Anterior cingulate cortex (tissue), 58 donors: ENCODE measurements at places on chromosomes 13 and 19.
A peak's percentile ranks its signal among the peaks of the same experiment; 100 is the strongest.

- no peak for DNase-seq
These were observed 11.8 kb downstream of the STX10 start for GRCh38 chr19:13138171-13138915.

DNA sequence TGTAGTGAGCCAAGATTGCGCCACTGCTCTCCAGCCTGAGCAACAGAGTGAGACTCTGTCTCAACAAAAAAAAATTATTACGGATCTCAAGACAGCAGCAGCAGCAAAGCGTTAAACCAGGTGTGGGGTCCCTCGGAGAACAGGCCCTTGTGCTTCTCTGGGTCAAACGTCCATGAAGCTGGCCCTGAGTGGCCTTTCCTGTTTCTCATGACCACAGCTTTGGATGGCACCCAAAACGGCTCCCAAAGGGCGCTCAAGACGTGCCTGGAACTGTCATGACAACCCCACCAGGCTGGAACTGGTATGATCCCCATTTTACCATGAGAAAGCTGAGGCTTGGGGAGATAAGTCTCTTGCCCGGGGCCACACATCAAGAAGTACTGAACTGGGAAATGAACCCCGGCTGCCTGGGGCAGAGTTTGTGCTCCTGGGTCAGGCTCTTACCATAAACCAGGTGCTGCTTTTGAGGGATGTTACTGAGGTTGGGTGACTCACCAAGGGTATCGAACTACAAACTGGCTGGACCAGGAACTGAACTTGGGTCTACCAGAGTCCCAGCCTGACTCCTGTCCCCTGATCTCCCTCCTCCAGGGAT, 11.6 kb upstream of the SAMD1 start:
- DNase-seq: no peak

- DNase-seq: no peak
These were observed 10.8 kb downstream of the PRODH2 start for GRCh38 chr19:35801828-35802227.

DNA sequence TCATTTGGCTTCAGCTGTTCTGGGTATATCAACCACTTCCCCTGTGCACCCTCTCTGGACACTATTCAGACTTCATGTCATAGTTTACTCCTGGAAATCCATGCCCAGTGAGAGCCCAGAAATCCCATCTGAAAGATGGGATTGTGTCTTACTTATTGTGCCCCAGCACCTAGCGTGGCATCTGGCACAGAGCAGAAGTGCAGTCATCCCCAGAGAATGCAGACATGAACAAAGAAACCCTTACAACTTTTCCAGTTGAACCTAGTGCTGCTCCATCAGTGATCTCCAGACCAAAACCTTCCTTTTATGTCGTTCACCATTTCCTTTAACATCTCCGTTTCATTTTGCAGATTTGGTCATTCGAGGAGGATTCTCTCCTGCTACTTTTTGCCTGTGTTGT, 60.6 kb downstream of the MBNL2 start:
- DNase-seq: no peak

DNA sequence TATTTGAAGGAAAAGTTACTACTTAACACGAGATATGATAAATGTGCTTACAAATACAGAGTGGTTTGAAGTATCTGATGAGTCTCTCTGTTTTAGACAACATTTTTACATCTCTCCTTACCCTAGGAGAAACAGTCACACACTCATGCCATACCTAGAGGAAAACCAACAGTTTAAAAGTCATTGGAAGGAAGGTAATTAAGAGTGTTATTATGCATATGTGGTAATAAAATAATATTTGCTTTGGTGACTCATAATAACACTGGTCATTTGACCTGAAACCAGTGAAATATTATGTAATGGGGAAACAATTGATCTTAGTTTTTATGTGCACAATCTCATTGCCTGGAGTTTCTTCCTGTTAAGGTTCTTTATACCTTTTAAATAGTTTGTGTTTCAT, 136.9 kb upstream of the SOX21 start:
- DNase-seq: no peak

DNA sequence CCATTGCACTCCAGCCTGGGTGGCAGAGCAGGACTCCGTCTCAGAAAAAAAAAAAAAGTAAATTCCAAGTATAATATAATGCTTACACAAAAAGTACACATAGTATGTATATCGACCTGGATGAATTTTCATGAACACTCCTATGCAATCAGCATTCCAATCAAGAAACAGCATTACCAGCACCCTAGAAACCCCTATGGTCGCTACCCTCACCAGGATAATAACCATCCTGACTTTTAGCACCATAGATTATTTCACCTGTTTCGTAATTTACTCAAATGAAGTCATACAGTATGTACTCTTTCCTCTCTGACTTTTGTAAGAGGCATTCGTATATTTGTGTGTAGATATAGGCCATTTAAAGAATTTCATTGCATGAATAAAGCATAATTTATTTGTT, 47.6 kb downstream of the PCDH8 start:
- no peak for DNase-seq

DNA sequence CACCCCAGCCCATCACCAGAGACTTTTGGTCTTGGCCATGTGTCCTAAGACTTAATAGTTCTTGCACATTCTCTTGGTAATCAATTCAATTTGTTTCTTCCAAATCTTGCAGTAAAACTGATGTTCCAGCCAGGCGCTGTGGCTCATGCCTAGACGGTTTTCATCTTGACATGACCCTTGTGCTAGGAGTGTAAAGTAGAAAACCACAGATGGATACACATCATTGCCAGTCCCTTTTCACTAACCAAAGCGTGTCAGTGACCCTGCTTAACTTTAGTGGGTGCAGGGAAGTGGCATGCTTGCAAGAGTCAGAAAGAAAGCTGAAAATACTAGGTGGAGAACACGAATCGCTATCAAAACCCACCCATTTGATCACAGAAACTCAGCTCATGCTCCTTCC, 18.0 kb upstream of the CD70 start:
- DNase-seq: no peak

GRCh38 chr13:98181111-98181815, 4.2 kb upstream of the RNF113B start:
- DNase-seq: no peak

GRCh38 chr13:27079421-27079958, 92.1 kb downstream of the USP12 start:
- DNase-seq: no peak

GRCh38 chr13:79481685-79482052, 714 bp downstream of the NDFIP2 start:
- no peak for DNase-seq

DNA sequence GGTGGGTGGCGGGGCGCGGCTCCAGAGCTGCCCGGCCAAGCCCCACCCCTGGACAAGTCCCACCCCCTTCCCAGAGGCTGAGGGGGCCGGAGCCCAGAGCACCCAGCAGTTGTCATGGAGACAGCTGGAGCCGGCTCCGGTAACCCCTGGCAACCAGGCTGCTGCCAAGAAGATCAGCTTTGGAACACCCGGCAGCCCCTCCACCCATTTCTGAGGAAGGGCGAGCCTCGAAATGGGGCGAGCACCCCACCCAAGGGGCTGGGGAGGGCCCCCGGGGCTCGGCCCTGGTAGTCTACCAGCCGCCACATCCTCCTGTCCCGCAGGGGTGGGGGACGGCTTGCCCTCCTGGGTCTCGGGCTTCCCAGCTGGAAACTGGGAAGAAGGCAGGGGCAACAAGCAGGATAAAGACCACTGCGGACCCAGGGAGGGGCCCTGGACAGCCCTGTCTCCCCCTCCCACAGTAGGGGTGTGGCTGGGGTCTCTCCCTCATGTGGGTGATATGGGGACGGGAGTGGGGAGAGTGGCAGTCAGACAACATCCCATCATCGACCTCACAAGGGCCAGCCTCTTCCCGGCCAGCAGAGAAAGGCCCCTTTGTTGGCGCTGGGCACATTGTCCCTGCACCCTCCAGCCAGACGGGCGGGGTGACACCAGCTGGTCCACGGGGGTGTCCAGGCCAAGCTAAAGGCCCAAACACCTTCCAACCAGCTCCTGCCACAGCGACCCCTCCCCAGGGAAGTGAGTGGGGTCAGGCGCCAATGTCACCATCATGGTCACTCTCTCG, 1.5 kb downstream of the CERS1 start:
- DNase-seq: peak; percentile 92

GRCh38 chr13:33519561-33520467, 234.3 kb upstream of the STARD13 start:
- no peak for DNase-seq

DNA sequence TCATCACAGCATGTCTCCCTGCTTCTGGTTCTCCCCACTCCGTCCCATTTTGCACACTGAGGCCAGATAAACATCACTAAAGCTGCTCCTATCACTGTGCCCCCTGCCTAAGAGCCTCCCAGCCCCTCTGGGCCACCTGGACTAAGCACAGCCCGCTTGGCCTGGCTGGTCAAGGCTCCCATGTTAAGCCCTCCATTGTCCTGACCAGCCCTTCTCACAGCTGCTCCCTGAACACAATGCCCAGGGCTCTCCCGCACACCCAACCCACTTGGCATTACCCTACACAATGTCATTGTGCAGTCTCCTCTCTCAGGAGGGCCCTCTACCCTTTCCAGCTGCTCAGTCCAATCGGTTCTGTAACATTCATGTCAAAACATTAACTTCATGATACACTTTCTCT, 133.4 kb downstream of the NUFIP1 start:
- no peak for DNase-seq

DNA sequence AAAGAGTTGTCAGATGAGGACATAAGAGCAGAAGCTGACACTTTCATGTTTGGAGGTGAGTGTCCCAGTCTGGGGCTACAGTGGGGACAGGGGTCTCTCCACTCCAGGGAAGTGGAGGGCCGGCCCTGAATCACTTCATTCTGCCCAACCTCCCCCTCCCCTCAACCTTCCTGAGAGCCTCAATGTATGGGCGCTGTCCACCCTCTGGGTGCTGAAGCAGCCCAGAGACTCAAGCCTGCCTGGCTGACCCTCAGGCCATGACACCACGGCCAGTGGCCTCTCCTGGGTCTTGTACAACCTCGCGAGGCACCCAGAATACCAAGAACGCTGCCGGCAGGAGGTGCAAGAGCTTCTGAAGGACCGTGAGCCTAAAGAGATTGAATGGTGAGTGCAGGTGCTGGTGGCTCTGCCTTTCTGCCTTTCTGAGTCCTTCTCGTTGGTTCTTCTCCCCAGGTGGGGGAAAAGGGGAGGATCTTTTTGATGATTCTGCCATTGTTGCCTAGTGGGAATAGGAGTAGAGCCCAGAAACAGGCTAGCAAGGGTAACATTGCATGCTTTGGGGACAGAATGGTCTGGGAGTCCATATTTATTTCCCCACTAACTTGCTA, 8.8 kb downstream of the CYP4F8 start:
- DNase-seq: no peak

DNA sequence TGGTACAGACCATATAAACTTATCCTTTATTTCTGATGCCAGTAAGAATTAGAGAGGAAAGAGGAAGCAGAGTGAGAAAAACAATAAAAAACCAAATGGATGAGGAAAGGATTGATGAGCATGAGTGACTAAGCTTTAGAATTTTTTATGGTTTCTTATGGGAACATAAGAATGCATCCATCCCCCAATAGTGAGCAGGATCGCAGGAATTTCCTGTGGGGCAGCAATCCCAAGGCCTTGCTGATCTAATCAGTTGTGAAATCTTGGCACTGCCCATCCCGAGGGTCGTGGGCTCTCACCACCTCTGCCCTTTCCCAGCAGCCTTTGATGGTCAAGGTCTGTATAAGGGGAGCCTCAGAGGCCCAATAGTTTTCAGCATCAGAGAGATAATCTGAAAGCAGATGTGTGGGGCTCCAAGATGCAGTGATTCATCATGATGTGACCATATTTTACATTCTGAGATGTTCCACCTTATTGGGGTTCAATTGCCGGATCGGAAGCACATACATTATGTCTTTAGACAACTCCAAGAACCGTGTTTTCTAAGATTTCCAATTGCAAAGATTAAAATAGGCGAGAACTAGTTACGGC, 222.1 kb downstream of the DNAJC15 start:
- no peak for DNase-seq

DNA sequence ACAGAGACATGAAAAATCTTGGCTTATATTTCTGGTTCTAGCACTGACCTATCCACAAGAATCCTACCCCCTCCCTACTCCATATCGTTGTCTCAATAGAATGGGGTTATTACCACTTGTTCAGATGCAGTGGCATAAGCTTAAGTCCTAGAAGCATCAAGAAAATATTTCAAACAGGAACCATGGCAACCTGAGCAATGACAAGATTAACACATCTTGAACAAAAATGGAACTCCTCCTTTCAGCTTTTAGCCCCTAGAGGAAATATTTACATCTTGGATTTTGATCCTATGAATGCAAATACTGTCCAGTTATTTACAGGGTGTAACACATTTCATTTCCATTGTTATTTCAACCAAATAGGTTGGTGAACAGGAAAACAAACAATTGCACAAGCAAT, 46.1 kb upstream of the TSC22D1 start:
- DNase-seq: no peak

GRCh38 chr19:41700381-41701195, 7.8 kb upstream of the CEACAM5 start:
- DNase-seq: no peak

GRCh38 chr19:55536951-55537740, at the start of gene SBK2:
Gene SBK2, minus strand, starts transcription at chr19:55537133. Its CDS starts 839 bp downstream, at chr19:55536294.
- no peak for DNase-seq

DNA sequence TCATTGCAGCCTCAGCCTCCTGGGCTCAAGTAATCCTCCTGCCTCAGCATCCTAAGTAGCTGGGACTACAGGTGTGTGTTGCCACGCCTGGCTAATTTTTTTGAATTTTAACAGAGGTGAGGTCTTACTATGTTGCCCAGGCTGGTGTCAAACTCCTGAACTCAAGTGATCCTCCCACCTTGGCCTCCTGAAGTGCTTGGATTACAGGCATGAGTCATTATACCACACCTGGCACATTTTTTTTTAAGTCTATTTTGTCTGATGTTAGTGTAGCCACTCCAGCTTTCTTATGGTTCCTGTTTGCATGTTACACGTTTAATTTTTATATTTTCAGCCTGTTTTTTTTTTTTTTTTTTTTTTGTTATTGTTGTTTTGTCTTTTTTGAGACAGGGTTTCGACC, 24.8 kb downstream of the KDM4B start:
- DNase-seq: no peak

DNA sequence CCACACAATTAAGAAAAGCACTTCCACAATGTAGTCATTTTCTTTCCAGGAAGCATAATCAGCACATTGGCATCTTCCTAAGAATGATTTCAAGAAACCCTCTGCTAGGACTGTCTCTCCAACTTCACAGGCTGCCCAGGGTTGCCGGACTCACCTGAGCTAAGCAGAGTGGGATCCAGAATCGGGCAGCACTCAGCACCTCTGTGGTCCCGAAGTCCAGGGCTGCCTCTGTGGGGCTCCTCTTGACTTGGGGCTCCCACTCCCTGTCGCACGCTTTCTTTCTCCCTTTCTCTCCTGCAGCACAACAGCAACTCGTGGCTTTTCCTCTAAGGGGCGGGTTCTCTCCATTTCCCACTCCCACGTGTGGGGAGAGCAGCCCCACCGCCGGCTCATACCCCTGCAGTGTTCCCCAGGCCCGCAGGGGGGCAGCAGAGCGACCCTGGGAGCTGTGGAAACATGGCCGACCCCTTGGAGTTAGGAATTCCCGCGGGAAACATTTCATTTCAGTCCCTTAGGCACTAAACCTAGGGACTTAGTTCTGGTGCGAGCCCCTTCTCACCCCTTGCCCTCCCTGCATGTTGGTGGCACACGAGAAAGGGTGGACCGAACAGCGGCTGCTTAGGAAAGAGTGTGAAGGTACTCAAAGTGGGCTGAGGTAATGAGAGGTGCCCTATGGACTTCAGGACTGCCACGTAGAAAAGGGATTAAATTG, at the start of gene TMEM272:
TMEM272 (minus strand) TSS at position 316 of the 712 bp plus-strand sequence. CDS start 6,647 bp downstream, outside the sequence.
- DNase-seq: peak; percentile 62

- no peak for DNase-seq
These were observed 499.7 kb downstream of the COG6 start for GRCh38 chr13:40155201-40155600.
